ENCODE measurements at places on chromosomes 11 and 22.

- peak; percentile 71 for DNase-seq
These were observed 46.0 kb upstream of the PARVA start for GRCh38 chr11:12331239-12331874.

DNA sequence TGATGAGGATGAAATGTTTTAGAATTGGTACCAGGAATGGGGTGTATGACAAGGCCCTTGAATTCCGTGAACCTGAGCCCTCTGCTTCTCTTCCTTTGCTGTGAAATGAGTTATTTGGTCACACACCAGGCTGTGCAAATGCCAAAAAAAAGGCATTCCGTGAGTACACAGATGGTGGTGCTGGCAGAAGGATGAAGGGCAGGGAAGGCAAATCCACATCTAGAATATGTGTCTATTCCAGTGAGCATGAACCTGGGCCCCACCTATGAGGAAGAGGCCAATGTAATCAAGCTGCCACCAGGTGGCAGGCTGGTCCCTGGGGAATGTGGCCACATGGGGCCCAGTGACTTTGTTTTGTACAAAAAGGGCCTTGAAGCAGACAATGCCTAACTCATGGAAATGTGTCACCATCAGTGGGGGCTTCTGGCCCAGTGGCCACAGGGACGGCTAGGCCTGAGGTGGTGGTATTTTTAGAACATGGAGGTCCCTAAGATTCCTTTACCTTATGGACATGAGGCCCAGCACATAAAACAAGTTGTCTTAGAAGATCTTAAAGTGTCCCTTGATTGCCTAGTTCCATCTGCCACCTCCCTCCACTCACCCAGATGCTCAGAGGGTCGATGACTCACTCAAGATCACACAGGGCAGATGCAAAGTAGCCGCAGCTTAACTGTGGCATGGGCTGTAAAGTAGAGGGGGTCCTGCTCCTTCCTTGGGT is 3.9 kb upstream of the RNF215 start:
- peak; percentile 84 for DNase-seq

GRCh38 chr11:45974806-45975205 is 52.4 kb downstream of the LARGE2 start:
- no peak for DNase-seq

- DNase-seq, result no peak
These were observed 16.9 kb downstream of the ADORA2A start for GRCh38 chr22:24444251-24444650.

DNA sequence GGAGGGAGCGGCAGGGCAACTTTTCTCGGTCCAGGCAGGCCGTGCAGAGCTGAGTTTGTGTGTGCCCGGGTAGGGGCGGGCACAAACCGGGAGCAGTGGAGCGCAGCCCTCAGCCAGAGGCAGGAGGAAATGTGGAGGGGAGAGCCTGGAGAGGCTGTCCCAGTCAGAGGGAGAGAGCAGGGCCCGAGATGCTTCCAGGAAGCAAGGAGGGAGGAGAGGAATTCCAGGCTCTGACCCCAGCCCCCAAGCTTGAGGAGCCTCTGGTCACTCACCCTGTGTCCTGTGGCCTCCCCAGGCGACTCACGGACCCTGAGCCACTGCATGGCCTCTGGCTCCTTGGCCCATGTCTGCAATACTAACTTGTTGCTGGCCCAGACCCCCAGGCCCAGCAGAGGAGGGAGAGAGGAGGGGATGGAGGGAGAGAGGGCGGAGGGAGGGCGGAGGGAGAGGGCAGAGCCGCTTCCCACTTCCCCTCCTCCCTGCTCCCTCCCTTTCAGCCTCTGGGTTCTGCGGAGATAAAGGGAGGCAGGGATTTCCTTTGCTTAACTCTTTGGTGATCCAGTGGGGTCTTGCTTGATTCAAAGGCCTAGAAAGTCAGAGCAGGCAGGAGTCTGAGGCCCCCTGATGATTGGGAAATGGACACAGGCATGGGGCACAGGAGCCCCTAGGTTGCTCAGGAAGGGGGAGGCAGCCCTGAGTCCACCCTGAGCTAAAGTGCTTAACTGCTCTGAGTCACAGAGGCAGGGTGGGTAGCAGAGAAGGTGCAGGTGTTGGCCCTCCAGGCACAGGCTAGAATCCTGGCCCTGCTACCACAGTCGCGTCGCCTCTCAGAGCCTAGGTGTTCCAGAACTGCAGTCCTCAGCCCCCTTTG is at the start of gene C1QTNF6:
Gene C1QTNF6 (minus strand): TSS at position 357 of the 871 bp plus-strand sequence. CDS start 34 bp downstream, at position 323.
- DNase-seq, result no peak

DNA sequence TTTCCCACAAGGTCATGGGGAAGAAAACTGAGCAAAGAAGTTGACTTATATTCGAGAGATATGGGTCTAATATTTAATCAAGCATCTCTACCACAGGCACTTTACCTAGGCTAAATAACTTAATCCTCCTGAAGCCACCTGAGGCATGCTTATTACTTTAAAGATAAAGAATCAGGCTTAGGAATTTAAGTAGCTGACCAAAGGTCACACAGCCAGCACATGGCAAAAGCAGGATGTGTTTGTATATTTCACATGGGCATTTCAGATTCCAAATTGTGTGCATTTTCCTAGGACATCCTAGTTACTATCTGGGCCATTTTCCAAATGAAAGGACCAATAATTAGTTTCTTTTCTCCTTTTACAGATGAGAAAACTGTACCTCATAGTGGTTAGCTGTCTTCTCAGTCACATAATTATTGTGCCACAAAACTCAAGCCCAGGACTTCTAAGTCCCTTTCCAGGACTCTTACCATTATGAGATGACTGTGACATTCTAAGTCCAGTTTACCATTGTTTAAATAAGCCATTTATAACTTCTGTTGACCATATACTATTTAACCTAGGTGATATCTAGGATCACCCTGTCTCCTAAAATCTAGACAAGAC is 112.1 kb upstream of the ZC3H12C start:
- DNase-seq, result no peak

DNA sequence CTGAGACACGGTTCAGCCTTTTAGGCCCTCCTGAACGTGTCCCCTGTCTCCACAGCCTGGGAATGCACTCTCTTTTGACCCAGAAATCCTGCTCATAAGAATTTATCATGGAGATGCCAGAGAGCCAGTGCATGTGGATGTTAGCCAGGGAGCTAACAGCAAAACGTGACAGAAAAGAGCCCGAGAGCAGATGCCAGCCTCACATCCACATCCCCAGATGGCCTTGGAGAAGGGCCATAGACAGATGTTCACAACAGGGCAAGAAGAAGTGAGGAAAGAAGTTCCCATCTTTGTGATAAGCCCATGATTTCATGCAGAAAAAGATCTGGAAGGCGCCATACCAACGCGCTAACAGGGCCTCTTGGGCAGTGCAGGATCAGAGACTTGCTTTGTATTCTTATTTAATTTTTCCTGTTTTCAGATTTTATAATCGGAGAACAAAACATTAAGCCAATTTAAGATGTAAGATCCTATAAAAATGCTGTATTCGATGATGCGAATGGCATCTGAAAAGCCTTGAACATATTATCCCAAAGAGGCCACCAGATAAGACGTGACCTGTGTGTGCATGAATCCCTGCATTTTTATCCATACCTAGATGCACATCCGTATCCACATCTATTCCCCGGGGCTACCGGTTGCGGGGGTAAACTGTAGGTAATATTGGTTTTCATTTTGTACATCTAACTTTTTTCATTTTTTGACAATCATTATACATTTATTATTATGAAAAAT is 48.7 kb downstream of the IGLL5 start:
- no peak for DNase-seq

DNA sequence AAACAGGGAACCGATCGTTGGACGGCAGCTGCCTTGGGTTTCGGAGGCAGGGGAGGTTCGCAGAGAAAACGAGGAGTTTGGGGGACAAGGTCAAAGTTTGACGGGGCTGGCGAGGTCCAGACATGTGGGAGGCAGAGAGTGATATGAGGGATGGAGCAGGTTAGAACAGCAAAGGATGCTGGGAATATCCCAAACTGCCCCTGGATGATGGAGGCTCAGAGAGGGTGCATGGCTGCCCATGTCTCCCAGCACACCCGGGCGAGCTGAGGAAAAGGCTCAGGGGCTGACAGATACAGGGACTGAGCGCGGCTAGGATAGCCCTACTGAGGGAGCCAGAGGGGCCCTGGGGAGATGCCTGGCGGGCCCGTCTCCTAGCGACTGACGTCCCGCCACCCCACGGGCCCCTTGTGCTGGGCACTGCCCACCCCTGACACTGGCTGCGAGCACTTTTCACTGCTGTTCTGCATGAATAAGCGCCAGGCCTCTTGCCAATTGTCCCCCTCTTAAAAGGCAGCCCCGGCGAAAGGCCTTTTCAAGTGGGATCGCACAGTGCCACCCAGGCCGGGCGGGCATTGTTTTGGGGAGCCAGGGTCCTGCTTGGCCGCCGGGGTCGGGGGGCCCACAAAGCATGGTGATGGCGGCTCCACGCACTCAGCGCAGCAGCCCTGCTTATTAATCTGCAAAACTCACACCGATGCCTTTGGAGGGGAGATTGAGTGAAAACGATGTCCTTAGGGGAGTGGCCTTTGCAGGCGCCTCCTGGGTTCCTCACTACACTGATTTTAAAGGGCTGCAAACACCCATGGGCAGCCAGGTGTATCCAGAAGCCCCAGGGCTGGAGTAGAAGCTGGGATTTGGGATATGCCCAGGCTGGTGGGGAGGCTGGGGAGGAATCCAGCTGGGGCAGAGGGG is 90.0 kb upstream of the LINC01488 start:
- no peak for DNase-seq

- DNase-seq, result no peak
These were observed 204.4 kb upstream of the SORL1-AS1 start for GRCh38 chr11:121657146-121657545.

GRCh38 chr11:27599217-27599616 is 92.6 kb upstream of the LIN7C start:
- DNase-seq, result no peak

DNA sequence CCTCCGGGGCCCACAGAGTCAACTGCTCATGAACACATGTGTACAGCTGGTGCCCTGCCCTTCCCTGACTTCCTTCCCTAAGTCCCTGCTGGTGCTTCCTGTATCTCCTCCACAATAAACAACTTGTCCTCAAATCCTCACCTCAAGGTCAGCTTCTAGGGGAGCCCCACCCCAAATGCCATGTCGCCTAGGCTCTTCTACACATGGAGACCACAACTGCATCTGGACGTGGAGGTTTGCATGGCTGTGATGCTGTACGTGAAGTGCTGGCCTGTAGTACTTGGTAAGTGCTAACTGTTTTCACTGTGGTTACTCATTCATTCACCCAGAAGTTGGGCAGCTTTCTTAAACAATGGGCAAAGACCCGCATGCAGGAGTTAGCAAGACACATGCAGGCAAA is 359.5 kb downstream of the SHANK2 start:
- DNase-seq, result no peak

GRCh38 chr11:65555693-65556231 is 2.4 kb downstream of the LTBP3 start:
- DNase-seq, result no peak

- DNase-seq, result no peak
These were observed 562 bp downstream of the SHANK2 start for GRCh38 chr11:71251761-71252268.

DNA sequence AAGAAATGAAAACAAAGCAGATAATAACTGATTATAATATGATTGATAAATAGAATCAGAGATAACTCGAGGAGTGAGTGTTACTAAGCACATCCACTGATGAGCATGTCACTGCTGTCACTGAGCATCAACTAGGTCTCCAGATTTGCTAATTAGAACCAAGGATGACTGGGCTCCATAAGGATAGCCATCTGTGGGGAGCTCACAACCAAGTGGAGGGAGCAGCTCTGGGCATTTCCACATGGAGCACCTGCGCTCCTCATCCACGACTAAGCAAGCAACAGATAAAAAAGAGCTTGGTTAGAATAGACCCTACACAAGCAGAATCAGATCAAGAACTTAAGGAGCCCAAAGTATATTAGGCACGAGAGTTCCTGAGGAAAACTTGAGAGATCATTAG is 396.0 kb upstream of the B3GAT1 start:
- DNase-seq, result no peak

- DNase-seq, result no peak
These were observed 140.5 kb downstream of the TRIM44 start for GRCh38 chr11:35803115-35803514.

- DNase-seq, result no peak
These were observed 223.2 kb downstream of the BLID start for GRCh38 chr11:121892863-121893262.

GRCh38 chr11:35038211-35038928 is 100.6 kb upstream of the CD44 start:
- DNase-seq, result no peak

GRCh38 chr22:21931056-21931455 is 21.6 kb downstream of the PPM1F start:
- no peak for DNase-seq

- peak; percentile 17 for DNase-seq
These were observed 22.1 kb downstream of the GGTLC2 start for GRCh38 chr22:22666307-22667091.

GRCh38 chr22:43515902-43516301 is 104.1 kb downstream of the MPPED1 start:
- DNase-seq, result no peak

GRCh38 chr11:123373754-123374621 is 56.1 kb upstream of the GRAMD1B start:
- no peak for DNase-seq

DNA sequence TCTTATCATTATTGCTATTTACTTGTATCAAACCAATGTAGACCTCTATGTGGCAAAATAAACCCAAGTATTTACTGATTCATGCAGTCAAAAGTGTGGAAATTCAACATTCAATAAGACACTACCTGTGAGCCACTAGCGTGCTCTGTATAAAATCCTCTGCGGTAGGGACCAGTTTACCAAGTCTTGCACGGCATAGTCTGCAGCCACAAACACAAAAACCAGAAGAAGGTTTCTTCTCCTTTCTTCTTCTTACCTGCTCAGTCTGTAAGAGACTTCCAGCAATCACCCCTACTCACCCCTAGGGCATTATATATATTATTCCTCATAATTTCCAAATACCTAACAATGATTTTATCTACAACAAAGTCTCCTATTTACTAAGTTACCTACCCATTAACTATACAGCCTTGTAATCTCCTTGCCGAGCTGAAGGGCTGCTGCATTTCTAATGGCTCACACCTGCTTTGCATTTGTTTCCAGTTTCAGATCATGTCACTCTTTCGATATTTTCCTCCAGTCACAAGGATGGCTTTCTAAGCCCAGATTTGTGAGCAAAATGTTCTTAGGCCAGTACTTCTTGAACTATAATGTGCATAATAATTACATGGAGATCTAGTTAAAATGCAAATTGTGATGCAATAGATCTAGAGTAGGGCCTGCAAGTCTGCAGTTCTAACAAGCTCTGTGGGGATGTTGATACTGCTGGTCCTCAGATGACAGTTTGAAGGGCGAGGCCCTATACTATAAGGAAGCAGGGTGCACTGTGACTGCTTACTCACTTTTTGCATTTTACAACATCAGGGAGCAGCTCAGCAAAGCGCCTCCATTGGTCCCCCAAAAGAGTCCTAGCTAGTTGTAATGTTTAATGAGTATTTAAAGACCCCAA is 191.9 kb upstream of the DDI1 start:
- no peak for DNase-seq

- no peak for DNase-seq
These were observed 16.3 kb downstream of the GRAP2 start for GRCh38 chr22:39917197-39917643.

GRCh38 chr11:35288817-35289541 is 130.4 kb downstream of the SLC1A2 start:
- DNase-seq, result no peak

- DNase-seq, result no peak
These were observed 80.8 kb downstream of the SHANK2 start for GRCh38 chr11:71171576-71171975.

- DNase-seq, result no peak
These were observed 20.0 kb downstream of the CAVIN3 start for GRCh38 chr11:6300325-6300724.

GRCh38 chr11:34953955-34954354 is 37.5 kb downstream of the PDHX start:
- no peak for DNase-seq

GRCh38 chr11:70551351-70552166 is 153.2 kb downstream of the CTTN start:
- DNase-seq, result no peak

Measured in CD4-positive, alpha-beta T cell treated with Interleukin-12 subunit alpha and Interleukin-12 subunit beta, for 1 hour (primary cell).